Fibroblast of the aortic adventitia (primary cell): ENCODE measurements at places on chromosomes 6 and 20.
A peak's percentile ranks its signal among the peaks of the same experiment; 100 is the strongest.

DNA sequence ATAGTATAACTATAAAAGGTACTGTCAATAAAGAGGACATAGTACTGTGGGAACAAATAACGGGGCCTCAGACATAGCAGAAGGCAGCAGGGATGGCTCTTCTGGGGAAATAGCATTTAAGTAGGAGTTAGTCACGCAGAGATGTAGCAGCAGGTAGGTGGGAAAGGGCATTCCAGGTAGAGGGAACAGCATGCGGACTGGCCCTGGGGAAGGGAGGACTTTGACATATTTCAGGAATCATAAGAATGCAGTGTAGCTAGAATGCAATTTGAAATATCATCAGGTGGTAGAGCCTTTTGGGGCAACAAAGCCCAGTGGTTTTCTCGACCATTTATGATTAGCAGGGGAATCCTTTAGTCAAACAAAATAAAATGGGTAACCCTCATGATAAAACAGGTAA, 191.1 kb downstream of the SLC24A3 start:
- DNase-seq = no peak

DNA sequence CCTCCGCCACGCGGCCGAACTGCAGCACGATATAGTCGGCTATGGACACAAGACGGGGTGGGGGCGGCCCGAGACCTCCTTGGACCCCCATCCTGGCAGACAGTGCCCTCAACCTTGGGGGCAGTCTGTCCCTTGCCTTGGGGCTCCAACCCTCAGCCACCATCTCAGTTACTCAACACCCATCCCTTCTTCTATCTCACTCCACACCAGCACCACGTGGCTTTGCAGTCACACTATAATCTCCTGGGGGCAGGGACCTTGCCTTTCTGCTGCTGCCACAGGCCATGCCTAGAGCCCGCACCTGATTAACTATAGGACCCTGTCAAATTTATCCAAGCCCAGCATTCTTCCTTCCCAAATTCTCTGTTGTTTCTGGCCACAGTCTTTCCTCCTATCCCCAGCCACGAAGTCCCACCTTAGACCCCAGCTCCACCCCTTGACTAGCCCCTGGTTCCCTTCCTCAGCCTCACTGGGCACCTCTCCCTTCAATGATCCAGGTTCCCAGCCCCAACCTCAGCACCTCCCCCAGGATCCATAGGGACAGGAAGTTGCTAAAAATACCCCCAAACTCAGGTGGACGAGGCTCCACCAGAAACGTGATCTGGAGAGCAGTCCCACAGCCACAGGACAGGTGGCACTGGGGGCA, 1.7 kb upstream of the TEAD3 start:
- no peak for DNase-seq

- no peak for DNase-seq
These were observed 329.7 kb downstream of the CD83 start for GRCh38 chr6:14447240-14447639.

- no peak for DNase-seq
These were observed 541.3 kb upstream of the BTBD3 start for GRCh38 chr20:11376420-11376819.

DNA sequence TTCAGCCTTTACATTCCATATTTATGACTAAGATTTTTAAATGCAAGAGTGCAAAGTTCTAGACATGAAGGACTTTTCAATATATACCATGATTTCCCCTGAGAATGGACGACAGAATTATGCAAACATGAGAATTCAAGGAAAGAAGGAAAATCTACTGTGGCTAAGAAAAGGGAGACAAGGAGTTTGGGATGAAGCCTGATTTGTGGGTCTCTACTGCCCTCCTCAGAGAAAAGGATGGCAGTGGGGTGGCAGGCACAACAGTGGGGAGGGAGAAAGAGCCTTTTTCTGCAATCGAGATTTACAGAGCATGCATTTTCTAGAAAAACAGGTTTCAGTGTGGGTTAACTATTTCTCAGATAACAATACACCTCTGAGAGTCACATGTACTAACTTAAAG, 466.9 kb upstream of the NRSN1 start:
- DNase-seq = no peak

GRCh38 chr6:106063448-106063850, 22.7 kb upstream of the PRDM1 start:
- DNase-seq = peak; percentile 56

DNA sequence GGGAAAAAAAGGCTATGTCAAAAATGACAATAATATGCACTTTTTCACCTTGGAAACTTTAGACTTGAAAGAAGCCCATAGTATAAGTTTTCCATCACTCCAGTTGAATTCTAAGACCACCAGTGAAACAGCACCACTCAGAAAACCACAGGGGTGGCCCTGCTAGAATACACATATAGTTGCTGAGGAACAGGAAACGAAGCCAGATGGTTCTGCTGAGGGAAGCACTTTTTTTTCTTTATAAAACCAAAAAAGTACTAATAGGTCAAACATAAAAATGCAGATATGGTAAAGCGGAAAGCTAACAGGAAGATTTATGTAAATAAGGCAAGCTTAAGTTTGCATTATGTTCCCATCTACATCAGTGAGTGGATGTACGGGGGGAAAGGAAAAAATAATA, 303.9 kb downstream of the FOXC1 start:
- DNase-seq = no peak

GRCh38 chr6:82217018-82217586, 30.4 kb downstream of the IBTK start:
- DNase-seq = no peak

DNA sequence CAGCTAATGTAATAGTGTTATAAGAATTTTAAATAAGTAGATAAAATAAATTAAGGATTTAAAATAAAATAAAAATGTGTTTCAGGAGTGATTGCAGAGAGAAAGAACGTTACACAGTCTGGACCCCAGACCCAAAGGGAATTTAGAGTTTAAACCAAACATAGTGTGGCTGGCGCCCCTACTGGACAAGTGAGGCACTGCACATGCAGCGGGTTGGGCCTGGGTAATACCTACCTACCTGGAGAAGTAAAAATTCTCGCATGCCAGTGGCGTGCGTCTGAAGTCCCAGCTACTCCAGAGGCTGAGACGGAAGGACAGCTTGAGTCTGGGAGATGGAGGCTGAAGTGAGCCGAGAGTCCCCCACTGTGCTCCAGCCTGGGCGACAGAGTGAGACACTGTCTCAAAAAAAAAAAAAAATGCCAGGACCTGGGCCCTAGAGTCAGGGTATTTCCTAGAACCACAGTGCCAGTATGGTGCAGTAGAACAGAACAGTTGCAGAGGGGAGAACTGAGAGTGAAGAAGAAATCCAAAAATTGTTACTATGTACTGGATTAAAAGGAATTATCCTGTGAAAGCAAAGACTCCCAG, 71.4 kb upstream of the TCF21 start:
- no peak for DNase-seq

- no peak for DNase-seq
These were observed 4.6 kb downstream of the CST7 start for GRCh38 chr20:24953621-24954133.

- DNase-seq = no peak
These were observed 101.5 kb downstream of the RPP40 start for GRCh38 chr6:4902363-4902762.

DNA sequence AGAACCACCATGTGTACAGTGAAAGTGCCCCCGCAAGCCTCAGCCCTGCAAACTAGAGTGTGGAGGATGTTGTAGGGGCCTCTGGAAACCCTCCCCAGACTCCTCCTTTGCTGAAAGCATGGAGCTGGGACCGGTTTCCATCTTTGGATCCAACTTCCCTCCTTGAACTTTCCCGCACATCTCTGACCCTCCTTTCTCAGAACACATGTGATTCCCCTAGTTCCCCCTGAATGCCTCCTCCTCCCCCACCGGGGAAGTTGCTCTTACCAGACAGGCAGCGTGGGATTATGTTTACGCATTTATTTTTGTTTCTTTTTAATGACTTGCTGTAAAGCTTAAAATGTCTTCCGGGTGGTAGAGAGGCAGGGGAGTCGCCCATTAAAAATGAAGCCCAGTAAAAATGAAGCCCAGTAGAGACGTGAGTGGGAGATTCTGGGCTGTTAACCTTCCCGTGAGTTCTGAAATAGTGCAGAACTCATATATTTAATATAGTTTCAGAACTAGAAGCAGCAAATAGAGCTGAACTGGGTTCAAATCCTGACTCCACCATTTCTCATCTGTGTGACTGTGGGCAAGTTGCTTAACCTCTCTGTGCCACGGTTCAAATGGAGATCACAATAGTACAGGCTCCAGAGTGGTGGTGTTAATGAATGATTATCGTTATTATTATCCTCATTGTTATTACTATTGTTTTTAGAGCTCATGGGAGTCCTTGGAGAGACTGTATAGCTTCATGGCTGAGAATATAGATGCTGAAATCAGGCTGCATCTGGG, 8.0 kb upstream of the PTPN1 start:
- DNase-seq = no peak

- DNase-seq = no peak
These were observed 113.7 kb upstream of the PRDM1 start for GRCh38 chr6:105972440-105972839.

- no peak for DNase-seq
These were observed 421.1 kb downstream of the CD109 start for GRCh38 chr6:74117113-74117512.

DNA sequence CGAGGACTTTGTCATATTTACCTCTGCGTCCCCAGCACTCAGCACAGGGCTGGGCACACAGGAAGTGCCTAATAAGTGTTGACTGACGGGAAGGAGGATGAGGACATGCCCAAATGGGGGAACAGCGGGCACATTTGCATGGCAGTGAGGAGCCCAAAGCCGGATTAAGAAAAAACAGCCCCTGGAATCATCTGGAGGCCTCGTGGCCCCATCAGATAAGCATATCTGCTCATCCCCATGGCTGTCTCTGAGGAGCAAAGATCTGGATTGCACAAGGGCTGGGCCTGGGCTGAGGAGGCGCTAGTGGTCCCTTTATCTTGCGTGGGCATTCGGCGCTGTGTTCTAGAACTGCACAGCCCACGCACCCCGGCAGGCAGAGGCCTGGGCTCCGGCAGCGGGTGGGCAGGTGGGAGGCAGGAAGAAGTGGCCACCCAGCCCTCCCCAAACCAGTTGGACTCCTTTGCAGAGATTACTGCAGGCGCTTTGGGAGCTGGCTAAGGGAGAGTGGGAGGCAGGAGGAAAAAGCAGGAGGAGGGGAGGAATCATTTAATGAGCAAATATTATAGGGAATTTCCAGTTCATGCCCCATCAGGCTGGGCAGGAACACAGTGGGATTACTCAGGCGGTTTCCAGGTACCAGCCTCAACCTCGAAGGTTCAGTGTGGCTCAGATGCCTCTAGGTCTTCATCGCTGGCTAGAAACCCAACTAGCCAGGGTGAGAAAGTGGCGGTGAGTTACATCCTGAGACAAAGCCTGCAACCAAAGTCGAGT, 108.1 kb downstream of the CEBPB start:
- DNase-seq = no peak

- DNase-seq = no peak
These were observed 50.2 kb upstream of the ELOVL5 start for GRCh38 chr6:53399027-53399344.

GRCh38 chr20:1565461-1565860, 8.0 kb upstream of the SIRPD start:
- no peak for DNase-seq

DNA sequence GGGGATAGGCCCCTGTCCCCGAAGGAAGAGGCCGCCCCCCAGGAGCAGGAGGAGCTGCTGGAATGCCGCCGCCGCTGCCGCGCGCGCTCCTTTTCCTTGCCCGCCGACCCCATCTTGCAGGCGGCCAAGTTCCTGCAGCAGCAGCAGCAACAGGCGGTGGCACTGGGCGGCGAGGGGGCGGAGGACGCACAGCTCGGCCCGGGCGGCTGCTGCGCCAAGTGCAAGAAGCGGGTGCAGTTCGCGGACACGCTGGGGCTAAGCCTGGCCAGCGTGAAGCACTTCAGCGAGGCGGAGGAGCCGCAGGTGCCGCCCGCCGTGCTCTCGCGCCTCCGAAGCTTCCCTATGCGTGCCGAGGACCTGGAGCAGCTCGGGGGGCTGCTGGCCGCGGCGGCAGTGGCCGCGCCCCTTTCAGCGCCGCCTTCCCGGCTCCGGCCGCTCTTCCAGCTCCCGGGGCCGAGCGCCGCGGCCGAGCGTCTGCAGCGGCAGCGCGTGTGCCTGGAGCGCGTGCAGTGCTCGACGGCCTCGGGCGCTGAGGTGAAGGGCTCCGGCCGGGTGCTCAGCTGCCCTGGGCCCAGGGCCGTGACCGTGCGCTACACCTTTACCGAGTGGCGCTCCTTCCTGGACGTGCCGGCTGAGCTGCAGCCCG, 630 bp downstream of the PPP1R3G start:
- no peak for DNase-seq

GRCh38 chr6:30446259-30446658, 43.0 kb upstream of the HLA-E start:
- DNase-seq = no peak

DNA sequence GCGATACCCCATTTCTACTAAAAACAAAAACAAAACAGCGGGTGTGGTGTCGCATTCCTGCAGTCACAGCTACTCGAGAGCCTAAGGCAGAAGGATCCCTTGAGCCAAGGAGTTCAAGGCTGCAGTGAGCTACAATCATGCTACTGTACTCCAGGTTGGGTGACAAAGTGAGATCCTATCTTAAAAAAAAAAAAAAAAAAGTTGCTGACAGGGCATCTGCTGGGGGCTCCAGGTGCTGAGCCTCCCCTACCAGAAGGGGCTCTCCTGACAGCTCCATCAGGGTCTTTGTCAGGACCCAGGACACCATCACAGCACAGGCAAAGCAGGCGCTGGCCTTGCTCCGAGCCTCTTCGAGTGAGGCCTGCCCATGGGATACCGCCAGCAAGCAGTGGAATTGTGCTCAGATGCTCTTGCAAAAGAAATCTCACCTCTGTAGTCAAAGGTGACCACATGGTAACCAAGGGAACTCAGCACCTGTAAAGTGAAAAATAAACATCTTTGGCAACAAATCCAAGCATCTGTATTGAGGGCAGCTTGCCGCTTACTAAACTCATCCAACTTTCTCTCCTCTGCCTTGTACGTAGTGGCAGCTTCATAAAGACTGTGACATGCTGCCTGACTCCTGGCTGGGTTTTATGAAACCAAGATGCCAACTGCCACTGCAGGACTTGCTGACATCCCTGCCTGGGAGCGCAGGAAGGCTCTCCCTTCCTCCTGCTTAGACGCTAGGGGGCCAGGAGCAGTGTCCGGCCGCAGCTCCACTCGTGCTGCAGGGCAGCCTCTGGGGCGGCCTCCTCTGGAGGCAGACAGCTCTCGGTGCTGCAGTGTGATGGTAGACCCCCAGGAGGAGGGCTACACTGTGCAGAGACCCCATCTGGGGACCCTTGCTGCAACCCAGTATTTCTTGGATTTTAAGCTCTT, 66.9 kb downstream of the PYGB start:
- no peak for DNase-seq
